ENCODE measurements at places on chromosomes 3 and 15.

GRCh38 chr3:24684506-24685023 lies 189.9 kb upstream of the THRB start:
- no peak for DNase-seq

DNA sequence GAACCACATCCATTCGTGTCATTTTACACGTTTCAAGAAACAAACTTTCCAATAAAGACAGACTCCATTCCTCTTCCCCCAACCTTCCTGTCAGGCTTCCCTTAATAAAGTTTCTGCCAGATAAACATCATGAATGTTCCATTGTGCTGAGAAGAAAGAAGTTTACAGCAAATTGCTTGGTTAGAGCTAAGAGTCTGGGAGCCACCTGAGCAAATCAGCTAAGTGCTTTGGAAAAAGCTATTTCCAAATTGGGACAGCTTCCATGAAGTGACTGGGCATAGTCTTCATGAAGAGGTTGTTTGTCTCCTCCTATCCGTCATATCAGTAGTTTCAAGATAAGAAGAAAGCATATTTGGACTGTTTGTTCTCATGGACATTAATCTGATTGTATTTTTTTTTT lies 77.0 kb downstream of the MAGI1 start:
- DNase-seq = no peak

DNA sequence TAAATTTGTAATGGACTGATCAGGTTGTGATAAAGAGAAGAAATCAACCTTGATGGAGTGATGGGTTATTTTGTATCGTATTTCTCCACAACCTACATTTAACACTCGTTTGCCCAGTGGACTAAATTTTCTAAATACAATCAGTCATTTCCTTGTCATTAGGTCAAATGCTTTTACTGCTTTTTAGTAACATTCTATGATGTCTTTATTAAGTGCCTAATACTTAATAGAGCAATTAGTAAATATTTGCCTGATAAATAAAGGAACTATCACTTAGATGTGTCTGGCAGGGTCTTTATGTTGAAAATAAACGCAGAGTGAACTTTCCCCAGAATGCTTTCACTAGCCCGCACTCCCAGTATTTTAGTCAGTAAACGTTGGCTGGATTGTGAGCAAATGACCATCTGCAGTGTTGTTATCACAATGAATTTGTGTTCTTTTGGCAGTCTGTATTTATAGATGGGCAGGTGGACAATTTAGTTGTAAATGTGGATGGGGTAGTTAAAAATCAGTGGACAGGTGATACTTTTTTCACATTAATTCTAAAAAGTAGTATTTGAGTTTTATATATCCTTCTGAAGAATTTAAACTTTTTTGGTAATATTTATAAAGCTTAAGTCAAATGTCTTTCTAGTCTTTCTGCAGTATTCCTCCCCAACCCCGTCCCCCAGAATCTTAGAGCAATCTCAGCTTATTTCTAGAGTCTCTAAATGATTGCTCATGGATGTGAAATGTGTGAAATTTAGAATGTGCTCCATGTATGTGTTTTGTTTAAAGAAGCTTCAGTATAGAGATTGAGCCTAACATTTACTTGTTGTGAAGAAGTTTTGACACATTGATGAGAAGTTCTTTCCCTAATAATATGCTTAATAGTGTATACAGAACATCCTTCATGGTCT lies 4.9 kb downstream of the USP3 start:
- DNase-seq = no peak

DNA sequence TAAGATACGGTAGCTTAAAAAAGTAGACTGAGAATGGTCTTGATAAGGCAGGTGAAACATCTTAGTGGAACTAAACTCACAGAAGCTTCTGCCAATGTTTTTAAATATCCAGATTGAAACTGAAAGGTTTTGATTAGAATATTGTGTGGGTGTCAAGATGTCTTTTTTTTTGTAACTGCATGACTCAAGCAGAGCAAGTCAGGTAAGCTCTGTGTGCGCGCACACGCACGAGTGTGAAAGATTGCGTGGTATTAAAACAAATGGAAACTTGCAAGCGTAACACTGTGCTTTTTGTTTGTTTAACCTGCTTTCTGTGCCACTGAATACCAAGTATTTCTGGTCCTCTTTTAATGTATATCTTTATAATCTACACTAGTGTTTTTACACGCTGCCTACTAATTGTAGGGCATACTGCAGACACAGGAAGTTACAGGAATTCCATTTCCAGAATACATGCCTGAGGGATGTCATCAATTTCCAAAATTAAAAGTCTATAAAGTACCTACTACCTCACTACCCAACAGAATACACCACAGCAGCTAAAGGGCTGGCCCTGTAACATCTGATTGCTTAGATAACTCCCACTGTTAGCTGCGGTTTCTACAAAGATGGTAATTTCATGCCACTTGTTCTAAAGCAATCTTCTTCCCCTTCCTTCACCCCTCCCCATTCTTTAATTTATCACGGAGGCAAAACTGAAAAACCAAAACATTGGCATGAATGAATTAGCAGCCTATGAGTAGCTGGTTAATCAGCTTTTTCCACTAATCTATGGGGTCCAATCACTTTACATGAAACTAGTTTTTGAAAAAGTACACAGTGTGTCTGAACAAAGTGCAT lies 472.8 kb downstream of the SHQ1 start:
- no peak for DNase-seq

DNA sequence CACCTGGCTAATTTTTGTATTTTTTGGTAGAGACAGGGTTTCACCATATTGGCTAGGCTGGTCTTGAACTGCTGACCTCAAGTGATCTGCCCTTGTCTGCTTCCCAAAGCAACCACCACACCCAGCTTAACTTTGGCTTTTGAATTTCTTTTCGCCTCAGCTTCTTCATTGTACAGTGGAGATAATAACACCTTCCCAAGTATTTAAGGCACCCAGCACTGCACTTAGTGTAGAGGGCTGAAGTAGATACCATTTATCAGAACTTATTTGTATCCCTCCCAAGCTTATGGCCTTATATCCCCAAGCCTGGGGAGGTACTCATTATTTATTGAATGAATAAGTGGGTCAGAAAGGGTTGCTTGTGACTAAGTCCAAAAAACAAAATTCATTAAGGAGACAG lies 2.3 kb downstream of the SQOR start:
- no peak for DNase-seq

- DNase-seq = no peak
These were observed 2.6 kb downstream of the MORF4L1 start for GRCh38 chr15:78875107-78875914.

DNA sequence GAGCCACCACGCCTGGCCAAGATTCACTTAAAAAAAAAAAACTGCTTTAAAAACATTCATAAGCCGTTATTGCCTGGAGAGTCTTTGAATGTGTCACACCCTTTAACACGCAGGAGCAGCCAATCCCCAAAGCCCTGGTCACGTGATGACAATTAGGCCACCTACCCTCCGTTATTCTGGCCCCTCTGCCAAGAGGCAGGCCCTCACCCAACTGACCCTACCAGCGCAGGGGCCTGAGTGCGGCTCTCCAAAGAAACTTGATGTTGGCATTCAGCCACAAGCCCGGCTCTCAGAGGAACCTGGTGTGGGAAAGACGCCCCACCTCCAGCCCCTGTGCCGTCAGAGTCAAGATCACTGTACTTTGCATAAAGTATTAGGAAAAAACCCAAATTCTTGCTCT lies 11.6 kb upstream of the MUC4 start:
- DNase-seq = no peak

- no peak for DNase-seq
These were observed 518.2 kb downstream of the CADM2 start for GRCh38 chr3:85476891-85477495.

Data from activated T-helper 1 cell treated with anti-CD3 and anti-CD28 coated beads, Interleukin-2, amount 50 U/mL, for 16 hours (primary cell).